ENCODE measurements at places on chromosomes 7 and 10. TPM values are rescaled to one million over a fixed set of nuclear protein-coding genes. Genes with fewer than 3 reads are reported as not detected.

- DNase-seq, result peak; percentile 15
These were observed 153.2 kb upstream of the ADCY1 start for GRCh38 chr7:45420843-45421495.

The CLDN15 gene
- total RNA-seq, result 1.7 TPM

The OR2A12 gene
- not detected for total RNA-seq

The EN2 gene
- not detected for total RNA-seq

DNA sequence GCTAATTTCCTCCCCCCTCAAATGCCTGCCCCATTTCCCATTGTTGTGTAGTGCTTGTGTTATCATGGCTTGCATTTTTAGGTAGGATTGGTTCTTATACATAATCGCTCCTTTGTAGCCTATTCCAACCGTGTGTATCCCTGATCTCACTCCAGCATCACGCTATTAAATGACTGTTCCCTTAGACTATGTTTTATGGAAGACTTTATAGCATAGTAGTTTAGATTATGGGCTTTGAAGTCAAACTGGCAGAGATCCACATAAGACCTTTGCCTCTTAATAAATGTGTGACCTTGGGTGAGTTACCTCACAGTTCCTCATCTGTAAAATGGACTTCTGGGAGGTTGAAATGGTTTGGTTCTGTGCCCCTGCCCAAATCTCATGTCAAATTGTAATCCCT is 5.4 kb upstream of the RABGEF1 start:
- DNase-seq, result no peak

The CRPPA gene
- total RNA-seq, result 0.35 TPM

- peak; percentile 10 for DNase-seq
These were observed 136.9 kb upstream of the PRSS1 start for GRCh38 chr7:142612237-142612881.

DNA sequence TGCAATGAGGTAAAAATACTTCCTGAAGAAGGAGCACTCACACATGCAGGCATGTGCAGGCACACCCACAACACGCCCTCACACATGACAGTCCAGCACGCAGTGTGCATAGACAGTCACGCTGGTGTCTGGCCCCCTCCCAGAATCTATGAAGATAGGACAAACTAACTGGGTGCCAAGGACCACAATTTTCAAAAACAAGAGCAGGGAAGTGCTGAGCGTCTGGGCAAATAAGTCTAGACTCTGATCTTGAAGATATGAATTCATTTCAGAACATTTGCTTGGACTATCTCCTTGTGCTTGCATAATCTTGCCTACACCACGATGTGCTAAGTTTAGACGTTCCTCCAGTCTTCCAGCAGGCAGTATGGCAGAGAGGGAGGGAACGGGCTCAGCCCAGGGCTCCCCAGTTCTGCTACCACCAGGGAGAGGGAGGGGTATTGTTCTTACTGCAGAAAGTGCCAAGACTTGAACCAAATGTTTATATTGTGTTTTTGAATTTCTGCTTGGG is 276.5 kb upstream of the KLF6 start:
- DNase-seq, result peak; percentile 62

GRCh38 chr10:120691625-120692024 is 159.5 kb upstream of the WDR11 start:
- DNase-seq, result no peak

- DNase-seq, result peak; percentile 100
These were observed 14.7 kb upstream of the CAMK2G start for GRCh38 chr10:73889014-73889413.

GRCh38 chr7:24702755-24703154 is 54.5 kb downstream of the GSDME start:
- no peak for DNase-seq

GRCh38 chr7:101516851-101517250 is 112.2 kb downstream of the MYL10 start:
- DNase-seq, result no peak

DNA sequence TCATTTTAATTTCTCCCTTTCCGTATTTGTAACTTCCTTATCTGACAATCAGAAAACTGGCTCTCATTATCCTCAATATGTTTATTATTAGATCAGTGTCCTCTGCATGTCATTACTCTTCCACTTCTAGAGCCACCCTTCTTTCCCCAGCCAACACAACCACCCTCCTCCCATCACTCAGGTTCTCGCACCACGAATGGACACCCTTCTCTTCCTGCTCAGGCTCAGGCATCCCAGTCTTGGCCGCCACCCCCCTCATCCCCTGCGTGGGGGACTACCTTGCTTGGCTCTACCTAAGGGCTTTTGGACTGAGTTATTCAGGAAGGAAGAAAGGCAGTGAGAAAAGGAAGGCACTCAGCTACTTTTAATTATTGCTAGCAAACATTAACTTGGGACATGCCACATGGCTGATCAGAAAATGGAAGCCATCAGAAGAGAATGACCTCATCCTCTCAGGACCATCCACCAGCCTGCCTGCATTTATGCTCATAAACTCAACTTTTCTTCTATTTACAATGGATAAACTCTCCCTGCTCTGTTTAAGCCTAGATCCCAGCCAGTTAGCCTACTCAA is 199.9 kb upstream of the PLXNA4 start:
- no peak for DNase-seq

GRCh38 chr7:66281678-66282590 is 76.8 kb downstream of the TPST1 start:
- peak; percentile 74 for DNase-seq

The CCL26 gene
- total RNA-seq, result not detected
